ENCODE measurements at places on chromosomes 7 and 10.

DNA sequence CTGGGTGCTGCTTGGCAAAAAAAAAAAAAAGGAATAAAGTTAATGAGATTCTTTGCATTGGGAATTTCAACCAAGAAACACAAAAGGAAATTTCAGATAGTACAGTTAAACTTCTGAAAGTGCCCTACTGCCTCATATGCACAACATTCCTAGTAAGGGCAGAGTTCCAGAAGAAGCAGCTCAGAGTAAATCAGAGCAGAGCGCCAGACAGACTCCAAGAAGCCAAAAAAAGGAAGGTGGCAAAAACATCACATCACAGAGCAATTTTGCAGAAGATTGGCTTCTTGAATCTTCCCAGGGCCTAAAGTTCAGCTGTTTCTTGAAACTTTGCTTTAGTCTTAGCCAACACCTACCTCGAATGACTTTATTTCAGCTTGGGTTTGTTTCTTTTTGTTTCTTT is 544.1 kb downstream of the XPNPEP1 start:
- DNase-seq: no peak

- no peak for DNase-seq
These were observed 18.8 kb downstream of the PTTG1IP2 start for GRCh38 chr7:90488220-90488619.

DNA sequence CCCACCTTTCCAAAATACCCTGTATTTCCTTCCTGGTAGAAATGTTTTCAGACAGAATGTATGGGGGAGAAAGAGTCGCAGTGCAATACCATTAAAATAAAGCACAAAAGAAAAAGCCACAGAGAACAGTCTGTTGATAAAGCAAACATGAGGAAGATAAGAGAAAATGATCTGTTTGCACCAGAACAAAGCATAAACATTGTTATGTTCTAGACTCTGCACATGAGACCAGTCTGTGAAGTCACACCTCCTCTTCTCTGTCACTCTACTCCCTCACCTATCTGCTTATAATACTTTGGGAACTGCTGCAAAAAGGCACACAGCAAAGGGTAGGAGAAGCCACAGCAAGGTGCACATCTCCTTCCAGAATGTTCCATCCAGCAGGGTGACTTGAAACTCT is 67.2 kb upstream of the LRGUK start:
- no peak for DNase-seq

DNA sequence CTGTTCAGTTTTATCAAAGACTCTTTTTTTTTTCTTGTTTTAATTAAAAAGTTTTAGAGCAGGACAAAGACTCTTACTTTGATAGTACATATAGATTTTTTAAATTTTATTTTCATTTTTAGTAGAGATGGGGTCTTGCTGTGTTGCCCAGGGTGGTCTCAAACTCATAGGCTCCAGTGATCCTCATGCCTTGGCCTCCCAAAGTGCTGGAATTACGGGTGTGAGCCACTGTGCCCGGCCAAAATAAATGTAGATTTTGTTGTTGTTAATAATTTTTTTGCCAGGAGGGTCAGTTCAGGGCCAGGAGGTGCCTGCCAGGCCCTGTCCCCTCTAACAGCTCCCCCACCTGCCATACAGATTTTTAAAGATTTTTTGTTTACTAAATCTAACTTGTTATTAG is 17.0 kb downstream of the DENND10 start:
- no peak for DNase-seq

DNA sequence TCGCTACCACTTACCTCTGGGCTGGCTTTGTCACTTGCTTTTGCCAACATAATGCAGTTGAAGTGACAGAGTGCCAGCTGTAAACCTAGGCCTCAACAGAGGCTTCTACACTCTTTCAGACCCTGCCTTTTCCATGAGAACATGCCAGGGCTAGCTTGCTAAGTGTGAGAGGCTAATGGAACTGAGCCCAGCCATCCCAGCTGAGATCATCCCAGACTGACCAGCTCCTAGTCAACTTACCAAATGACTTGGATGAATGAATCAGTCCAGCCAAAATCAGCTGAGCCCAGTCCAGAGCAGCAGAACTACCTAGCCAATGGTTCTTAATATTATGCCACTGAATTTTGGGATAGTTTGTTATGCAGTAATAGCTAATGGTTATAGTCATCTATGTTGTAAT is 34.7 kb upstream of the MKLN1 start:
- DNase-seq: no peak

GRCh38 chr10:29649561-29650551 is 15.1 kb upstream of the SVIL start:
- no peak for DNase-seq

DNA sequence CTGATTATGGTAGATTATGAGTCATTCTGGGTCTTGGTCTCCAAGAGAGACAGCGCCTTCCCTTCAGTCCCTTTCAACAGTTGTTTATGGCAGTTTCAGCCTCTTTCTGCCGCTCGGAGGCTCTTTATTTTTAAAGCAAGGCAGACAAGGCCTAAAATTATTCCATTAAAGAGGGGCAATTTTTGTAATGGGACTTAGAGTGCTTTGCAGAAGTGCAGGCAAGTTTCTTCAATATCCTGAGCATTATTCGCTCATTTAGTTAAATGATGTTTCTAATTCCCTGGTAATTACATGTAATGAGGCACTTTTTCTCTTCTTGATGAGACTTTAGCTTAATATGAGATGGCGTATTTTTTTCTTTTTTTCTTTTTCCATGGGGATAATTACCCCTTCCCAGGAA is 33.6 kb downstream of the BUB3 start:
- no peak for DNase-seq

DNA sequence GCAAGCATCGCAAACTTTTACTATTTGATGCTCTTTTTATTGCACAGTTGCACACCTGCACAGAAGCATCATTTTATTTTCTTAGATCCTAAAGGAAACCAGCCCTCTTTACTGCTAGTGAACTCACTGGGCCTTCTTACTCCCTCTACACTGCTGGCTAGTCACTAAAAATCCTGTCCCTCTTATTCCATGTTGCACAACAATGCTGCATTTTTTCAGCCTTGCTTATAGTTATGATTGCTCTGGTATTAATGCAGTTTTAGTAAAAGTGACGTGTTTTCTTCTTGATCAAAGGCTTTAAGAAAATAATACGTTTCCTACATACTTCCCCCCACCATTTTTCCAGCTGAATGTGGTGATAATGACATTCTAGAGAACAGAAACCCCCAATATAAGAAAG is 132.9 kb upstream of the FAM3C start:
- no peak for DNase-seq

DNA sequence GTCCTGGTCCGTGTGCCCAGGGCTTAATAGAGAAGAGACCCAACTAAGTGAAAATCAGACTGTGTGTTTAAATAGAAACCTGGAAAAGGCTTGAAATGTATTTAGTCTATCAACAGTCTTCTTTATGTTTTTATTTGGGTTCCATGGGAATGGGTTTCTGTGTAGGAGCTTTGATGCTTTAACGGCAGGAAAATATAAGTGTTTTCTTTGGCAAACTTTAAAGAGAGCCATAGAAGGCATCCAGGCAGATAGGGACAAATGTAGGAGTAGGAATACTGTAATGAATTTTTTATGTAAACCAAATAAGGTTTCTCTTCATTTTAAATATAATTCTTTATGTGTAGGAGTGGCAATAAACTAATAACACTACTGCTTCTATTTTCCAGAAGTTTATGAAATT is 989.0 kb downstream of the GATA3 start:
- no peak for DNase-seq

- DNase-seq: no peak
These were observed 86.8 kb upstream of the STEAP1B start for GRCh38 chr7:22586786-22587140.

GRCh38 chr7:33669251-33669670 is 236.1 kb upstream of the BMPER start:
- DNase-seq: no peak

DNA sequence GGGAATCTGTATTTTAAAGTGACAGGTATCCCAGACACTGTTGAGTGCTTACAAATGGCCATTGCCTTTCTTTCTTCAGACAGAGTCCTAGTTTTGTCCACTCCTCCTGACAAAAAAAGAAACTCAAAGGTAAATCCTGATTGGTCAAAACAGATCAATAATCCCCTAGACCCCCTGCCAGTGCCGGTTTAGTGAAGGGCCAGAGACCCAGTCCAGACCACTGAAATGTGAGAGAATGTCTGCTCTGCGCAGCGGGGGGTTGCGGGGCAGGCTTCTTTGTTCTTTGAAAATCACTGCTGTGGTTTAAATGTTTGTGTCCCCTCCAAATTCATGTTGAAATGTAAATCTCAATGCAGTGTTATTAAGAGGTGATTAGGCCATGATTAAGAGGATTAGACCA is 177.7 kb upstream of the GPR26 start:
- no peak for DNase-seq

DNA sequence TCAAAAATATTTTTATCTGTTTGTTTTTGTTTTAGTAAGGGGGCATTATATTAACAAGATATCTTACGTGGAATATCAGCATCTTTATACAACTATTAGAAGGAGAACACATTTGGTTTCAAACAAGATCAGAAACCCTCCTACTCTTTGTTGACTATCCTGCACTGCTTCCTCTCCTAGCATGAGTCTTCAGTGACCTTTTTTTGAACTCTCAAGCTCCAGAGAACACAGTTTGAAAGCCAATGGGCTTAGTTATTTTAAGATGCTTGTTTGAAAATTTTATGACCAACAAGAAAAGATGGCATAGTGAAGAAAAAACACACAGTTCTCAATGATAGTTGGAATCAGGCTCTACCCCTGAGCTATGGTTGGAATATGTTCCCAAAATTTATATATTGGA is 37.2 kb upstream of the RTKN2 start:
- no peak for DNase-seq
